ENCODE measurements at places on chromosomes 11 and 22.
A peak's percentile ranks its signal among the peaks of the same experiment; 100 is the strongest.

DNA sequence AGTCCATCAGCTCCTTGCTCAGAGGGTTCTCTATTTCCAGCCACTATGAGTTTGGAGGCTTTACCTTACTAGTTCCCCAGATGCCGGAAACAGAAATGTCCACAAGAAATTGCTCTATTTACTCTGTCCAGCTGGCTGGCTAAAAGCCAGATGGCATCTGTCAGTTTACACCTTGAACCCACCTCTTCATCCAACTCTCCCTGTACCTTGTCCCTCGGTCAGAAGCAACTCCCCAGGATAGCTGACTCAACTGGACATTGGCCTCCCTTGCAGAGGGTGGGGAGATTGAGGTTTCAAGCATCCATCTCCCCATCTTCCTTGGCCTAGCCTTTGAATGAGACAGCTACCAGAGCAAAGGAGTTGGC, 1.7 kb downstream of the C2CD2L start:
- DNase-seq = no peak

GRCh38 chr11:129331871-129332274, 43.8 kb upstream of the BARX2 start:
- peak; percentile 78 for DNase-seq

DNA sequence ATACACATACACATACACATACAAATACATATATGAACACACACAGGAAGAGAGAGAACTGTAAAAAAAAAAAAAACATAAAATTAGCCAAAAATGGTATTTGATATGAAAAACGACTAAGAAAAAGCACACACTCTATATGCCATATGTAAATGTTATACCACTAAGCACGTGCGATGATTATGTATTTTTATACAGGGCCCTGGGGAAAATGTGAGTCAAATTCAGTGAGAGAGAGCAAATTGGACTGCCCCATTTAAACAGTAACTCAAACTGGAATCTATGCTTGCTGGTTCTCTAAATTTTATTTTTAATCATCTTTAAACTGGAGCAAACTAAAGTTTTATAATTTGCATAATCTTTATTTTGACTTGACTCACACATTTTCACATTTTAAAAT, 197.8 kb upstream of the MTNR1B start:
- DNase-seq = no peak

GRCh38 chr11:28089378-28089777, 18.6 kb downstream of the KIF18A start:
- peak; percentile 35 for DNase-seq

DNA sequence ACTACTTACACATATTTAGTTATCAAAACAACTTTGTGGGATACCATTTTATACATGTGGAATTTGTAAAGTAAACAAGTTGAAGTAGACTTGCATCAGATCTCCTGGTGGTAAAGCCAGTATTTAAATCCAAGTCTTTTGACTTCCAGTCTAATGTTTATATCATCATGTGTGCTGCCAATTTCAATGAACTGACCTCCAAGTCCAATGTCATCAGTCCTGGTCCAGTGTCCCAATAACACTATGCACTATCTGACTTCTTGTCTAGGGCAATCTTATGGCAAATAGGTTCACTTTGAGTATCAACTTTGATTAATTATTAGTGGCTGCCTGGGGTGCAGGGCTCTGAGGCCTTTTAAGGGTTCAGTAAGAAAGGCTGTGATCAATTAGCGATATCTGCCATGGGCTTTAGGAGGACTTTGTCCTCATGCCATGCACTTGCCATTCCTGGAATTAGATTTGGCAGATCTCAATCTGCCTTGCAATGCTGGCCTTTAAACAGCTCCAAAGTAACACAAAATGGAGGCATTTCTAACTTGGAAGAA, 9.6 kb upstream of the PTS start:
- peak; percentile 38 for DNase-seq

GRCh38 chr11:113705871-113706655, at the start of gene TMPRSS5:
Gene TMPRSS5 (minus strand): TSS chr11:113706308. CDS start chr11:113706224, 84 bp downstream.
- DNase-seq = no peak

DNA sequence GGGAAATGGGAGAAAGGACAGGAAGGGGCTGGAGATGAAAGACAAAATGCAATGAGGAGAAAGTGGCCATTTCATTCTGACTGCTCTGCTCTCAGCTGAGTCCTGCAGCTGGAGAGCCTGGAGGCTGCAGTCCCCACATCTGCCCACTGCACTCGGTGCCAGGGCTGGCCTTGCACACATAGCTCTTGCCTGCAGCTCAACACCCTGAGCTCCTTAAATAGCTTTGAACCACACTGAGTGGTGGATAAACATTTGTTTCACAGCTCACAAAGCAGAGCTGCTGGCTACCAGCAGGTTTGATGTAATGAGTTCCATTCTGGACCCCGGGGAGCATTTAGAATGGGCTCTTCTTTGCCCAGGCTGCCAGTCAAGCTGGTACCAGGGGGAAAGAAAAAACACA, 426.1 kb upstream of the CADM1 start:
- no peak for DNase-seq

GRCh38 chr11:103703437-103703836, 333.0 kb upstream of the DDI1 start:
- DNase-seq = no peak

DNA sequence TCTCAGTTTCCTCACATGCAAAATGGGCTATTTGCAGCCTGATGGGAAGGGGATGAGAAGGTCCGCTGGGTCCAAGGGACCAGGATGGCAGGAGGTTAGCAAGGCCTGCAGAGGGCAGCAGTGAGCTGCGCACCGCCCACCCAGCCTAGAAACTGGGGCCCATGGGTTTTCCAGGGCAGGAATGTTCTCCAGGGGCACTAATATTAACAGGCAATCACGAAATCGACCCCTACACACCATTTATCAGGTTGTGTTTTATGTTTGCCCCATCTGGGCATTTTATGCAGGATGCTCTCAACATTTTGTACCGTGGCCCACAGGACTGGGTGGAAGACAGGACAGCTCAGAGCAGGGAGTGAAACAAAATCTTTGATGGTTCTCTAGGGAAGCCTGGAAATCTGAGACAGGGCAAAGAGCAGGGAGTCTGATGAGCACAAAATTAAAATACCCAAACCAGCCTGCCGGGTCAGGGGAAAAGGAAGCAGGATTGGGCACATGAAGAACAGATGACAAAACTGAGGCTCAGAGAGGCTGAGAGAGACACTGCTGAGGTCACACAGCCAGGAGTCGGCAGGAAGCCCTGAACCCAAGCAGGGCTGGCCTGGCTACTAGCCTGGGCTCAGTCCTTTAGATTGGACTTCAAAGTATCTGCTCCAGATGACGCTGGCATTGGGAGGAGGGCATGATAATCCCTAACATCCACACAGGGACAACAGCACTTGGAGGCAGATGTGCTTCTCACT, 1.6 kb upstream of the BCR start:
- peak; percentile 70 for DNase-seq
